ENCODE measurements at places on chromosomes 11 and 22.

- DNase-seq: no peak
Measured at GRCh38 chr11:1153105-1153950, 4.4 kb upstream of the MUC5AC start.

- DNase-seq: no peak
Measured at GRCh38 chr22:23850136-23850611, 7.5 kb upstream of the SLC2A11 start.

DNA sequence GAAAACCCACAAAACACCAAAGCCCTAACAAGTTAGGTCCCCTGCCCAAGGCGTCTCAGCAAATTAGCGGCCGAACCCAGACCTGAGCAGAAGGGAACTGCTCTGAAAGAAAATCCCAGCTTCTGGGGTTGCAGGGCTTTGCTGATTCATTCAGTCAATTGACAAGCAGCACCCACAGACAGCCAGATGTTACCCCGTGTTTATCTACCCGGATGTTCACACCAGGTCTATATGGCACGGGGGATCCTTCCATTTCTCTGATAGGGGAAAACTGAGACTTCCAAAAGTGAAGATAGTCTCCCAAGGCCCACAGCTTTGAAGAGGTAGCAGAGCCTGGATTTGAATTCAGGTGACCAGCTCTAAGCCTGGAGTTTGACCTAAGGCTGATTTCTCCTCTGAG lies 14.0 kb upstream of the OAF start:
- DNase-seq: no peak

GRCh38 chr11:101848262-101848661 lies 66.5 kb upstream of the CEP126 start:
- no peak for DNase-seq

GRCh38 chr22:37986371-37986770 lies 2.0 kb upstream of the SOX10 start:
- DNase-seq: no peak
